ENCODE measurements at places on chromosomes 3 and 15. TPM values are rescaled to one million over a fixed set of nuclear protein-coding genes. Genes with fewer than 3 reads are reported as not detected.

ROPN1 gene
- total RNA-seq, result not detected

AGTR1 gene
- not detected for total RNA-seq

RNF13 gene
- 23.2 TPM for total RNA-seq

ZBBX gene
- total RNA-seq, result 7.4 TPM

FANCI gene
- 125 TPM for total RNA-seq

CA12 gene
- 0.81 TPM for total RNA-seq

POLG gene
- 43.5 TPM for total RNA-seq

SLC6A1 gene
- total RNA-seq, result 0.52 TPM

EHHADH gene
- 3.7 TPM for total RNA-seq

MEGF11 gene
- total RNA-seq, result 1.5 TPM

RLBP1 gene
- 1.3 TPM for total RNA-seq

C3orf20 gene
- total RNA-seq, result not detected

TMEM207 gene
- not detected for total RNA-seq

CDCP1 gene
- total RNA-seq, result 0.12 TPM
